ENCODE measurements at places on chromosomes 2 and 18.

GRCh38 chr2:156537141-156537540 is 101.0 kb downstream of the GPD2 start:
- no peak for DNase-seq

DNA sequence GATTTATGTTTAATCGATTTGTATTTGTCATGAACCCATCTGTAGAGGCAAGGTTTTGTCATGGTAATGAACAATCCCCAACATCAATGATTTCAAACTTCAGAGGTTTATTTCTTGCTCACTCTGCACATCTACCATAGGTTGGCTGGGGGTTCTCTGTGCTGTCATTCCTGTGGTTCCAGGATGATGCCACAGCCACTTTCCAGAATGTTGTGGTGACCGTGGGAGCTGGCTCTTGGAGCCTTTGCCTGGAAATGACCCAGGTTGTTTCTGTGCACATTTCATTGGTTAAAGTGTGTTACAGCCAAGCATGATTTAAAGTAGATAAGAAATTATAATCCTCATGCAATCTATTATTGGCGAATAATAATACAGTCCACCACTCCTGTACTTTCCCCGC is 28.2 kb upstream of the EPAS1 start:
- no peak for DNase-seq

DNA sequence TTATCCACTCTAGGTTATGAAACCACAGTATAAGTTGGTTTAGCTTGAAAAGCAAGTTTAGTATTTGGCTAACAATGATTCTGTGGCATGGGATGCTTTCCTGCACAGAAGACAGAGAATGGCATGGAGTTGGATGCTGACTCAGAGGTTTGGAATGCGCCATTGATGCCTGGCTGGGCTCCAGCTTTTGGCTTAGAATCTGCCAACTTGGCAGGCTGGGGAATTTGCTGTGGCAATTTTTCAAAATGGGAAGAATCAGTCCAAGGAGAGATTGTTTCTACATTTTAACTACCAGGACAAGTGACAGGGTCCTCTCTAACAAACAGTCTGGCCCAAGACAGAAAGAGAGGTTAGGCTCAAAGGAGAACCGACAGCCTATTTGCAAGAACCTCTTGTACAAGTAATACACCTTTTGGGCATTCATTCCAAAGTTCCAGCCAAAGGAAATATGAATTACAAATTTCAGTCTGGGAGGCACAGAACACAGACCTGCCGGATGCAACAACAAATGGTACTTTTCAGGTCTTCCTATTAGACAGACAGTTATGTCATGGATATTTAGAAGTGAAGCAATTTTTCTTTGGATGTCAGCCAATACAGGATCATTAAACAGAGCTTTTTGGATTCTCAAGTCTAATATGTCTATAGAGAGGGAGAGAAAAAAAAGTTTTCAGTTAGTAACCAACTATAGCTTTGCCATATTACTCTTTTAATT is 1027.7 kb downstream of the TMEM182 start:
- DNase-seq: no peak

DNA sequence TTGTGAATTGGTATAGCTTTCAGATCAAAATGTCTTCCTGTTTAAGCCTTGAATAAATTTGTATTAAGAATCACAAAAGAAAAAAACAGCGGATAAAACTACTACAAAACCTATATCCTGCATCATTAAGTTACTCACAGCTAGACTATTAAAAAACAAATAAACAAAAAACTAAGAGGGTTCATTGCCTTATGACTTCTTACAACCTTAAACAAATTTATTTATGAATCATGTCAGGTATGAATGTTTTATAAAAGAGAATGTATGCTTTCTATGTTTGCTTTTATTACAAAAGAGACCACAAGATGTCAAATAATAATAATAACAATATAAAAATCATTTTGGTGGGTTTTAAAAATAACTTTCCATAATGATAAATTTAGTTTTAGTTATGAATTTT is 109.6 kb downstream of the FIGN start:
- no peak for DNase-seq

DNA sequence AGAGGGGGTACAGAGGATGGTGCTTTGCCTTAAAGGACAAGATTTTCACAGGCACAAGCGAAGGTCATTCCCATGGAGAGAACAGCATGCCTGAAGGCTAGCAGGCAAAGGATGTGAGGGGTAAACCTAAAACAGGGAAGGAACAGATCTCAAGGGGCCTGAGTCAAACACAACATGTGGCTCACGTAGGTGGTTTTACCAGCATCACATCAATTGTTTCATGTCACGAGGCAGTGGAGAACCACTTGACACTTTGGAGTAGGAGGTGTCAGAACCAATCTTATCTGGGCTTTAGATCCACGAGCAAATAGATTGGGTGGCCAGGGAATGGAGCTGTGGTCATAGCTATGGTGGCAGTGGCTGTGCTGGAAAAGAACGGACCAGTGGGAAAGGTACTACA is 8.4 kb downstream of the COX5B start:
- DNase-seq: no peak

GRCh38 chr2:75500633-75501032 is 60.1 kb downstream of the EVA1A start:
- no peak for DNase-seq

DNA sequence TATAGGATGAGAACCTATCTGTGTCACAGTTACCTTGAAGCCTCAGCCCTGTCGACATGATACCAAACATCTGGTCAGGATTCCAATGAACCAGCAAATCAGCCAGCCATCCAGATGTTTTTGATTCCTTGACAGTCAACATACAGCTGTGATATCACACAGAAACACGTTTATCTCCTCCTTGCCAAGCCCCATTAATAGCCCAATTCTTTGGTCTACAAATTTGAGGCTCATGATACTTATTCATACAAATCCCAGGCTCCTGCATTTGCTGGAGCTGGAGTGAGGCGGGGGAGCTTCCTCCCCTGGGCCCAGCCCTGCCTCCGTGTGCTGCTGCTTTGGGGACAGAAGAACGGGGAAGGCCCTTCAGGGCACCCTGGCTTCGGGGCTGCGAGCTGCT is 611.6 kb upstream of the SALL3 start:
- no peak for DNase-seq

GRCh38 chr2:69322631-69323030 is 64.4 kb downstream of the GFPT1 start:
- DNase-seq: no peak

- no peak for DNase-seq
Measured at GRCh38 chr18:36485772-36486171, 188.3 kb downstream of the FHOD3 start.

Measured in SK-MEL-5 (cell line).